Activated B cell treated with CpG ODN at 0.5 μM for 24 hours (primary cell): ENCODE measurements at places on chromosomes 7 and 10. TPM values are rescaled to one million over a fixed set of nuclear protein-coding genes. Genes with fewer than 3 reads are reported as not detected.

DNA sequence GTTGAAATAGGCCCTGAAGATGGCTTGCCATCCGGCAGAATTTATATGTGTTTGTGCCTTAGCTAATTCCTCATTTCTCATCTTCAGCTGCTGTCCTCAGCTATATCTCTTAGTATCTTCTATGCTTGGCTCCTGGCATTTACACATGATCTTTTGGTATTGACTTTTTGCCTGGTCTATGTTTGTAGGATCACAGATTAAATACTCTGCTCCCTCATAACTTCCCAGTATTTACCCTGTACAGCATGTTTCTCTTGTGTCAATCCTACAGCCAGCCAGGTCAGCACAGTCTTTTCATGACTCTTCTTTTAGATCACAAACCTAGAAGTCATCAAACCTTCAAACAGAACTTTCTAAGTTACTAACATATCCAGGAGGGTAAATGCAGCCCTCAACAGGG is 743.8 kb downstream of the MAGI2 start:
- DNase-seq: no peak

ADAM22 gene
- 0.71 and 0.88 TPM in 2 replicates for total RNA-seq

GRCh38 chr10:98555021-98555619 is 108.4 kb upstream of the HPS1 start:
- DNase-seq: no peak

AKR1D1 gene
- total RNA-seq: not detected in 2 replicates

DNAH11 gene
- total RNA-seq: 0.02 TPM in 1 of 2 replicates, not detected in the other

DNA sequence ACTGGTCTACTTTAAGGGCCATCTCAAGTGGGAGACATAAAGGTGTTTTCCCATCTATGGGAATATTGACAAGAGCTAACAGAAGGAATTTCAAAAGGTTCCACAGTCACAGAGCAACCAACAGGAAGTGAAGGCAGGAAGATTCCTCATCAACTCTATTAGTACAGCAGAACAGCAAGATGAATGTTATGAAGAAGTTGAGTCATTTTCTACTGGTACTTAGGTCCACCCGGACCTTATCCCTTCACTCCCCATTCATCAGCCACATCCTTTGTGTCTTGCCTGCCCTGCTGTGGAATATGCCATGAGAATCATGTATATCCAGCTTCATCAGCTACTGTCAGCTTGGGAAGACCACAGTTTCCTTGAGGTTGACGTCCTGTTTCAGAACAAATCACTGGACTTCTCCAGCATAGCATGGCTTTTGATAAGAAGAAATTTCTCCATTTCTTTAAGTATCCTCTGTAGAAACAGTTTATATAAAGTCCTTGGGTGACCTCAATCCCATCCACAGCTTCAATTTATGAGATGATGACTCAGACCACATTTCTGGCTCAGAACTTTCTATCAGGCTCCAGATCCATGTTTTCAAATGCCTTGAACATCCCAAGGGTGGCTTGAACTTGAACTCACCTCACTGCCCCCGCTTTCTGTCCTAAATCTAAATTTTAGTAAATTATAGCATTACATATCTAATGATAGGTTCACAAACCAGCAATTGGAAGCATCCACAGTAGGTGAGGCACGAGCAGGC is 84.9 kb upstream of the AGK start:
- DNase-seq: no peak

GRCh38 chr10:27628621-27629020 is 117.0 kb downstream of the MKX start:
- DNase-seq: no peak

DNA sequence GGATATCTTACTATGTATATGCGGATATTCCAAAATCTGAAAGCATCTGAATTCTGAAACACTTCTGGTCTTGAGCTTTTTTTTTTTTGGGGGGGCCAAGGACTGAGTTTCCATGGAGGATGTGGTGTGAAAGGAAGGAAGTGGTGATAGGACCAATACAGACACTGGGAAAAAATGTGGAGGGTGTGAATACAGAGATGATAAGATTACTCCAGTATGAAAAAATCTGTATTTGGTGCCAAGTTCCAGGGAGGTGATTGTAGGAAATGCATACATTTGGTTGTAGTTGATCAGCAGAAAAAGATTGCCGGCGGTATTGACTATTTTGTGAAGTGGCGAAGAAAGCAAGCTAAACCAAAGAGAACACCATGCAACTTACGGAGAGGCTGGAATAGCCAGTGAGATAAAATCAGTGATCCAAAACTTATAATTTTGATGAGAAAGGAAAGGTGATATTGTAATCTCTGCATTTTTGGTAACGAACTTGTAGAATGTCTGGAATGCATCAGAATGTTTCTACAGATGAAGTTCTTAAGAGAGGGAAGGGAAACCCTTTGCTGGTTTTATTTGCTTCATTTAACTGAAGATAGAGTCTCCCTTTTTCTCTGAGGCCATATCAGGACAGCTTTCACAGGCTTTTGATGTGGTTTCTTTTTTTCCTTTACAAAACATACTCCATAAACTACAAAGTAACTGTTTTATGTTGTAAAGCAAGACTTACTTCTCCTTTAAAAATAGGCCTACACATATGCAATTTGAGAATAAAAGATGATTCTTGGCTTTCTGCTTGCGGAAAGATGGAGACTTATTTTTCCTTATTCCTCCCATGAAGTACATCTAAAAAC is 6.0 kb downstream of the WDR37 start:
- DNase-seq: no peak

CRTAC1 gene
- not detected in 2 replicates for total RNA-seq

- no peak for DNase-seq
These were observed 561.2 kb upstream of the PHF14 start for GRCh38 chr7:10412422-10413019.

- DNase-seq: no peak
These were observed 26.7 kb downstream of the YWHAG start for GRCh38 chr7:76332078-76332477.

RASSF4 gene
- 2.0 and 2.5 TPM in 2 replicates for total RNA-seq

GRCh38 chr7:2886900-2887299 is 42.8 kb upstream of the GNA12 start:
- DNase-seq: no peak

DNA sequence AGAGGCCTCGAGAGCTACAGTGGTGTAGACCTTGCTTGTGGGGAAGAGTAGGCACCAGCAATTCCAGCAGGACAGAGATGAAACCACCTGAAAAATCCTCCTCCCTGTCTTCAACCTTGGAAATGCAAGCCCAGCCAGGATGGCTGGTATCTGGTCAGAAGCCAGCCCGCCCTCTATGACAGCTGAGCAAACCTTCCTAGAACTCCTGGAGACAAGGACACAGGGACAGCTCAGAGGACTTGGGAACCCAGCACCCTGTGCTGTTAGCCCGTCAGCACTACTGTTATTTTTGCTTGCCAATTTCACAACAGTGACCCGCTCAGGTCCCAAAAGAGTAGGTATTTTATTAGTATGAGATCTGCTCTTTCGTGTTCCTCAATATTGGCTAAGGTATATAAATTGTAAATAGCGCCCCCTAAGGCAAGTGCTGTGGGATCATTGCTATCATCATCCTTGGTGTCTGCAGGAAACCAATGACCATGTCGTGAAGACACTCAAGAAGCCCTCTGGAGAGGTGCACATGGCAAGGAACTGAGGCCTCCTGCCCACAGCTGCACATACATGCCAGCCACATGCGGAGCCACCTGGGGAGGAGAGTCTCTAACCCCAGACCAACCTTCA is 156.5 kb upstream of the CHST15 start:
- no peak for DNase-seq

GRCh38 chr10:22365644-22366434 is 20.5 kb downstream of the SPAG6 start:
- DNase-seq: no peak

GRCh38 chr7:20146451-20146850 is 70.7 kb downstream of the MACC1 start:
- no peak for DNase-seq

ZNF679 gene
- not detected in 2 replicates for total RNA-seq

GBX1 gene
- total RNA-seq: not detected in 2 replicates

- no peak for DNase-seq
These were observed 75.7 kb downstream of the CDH23 start for GRCh38 chr10:71472466-71472865.

DNA sequence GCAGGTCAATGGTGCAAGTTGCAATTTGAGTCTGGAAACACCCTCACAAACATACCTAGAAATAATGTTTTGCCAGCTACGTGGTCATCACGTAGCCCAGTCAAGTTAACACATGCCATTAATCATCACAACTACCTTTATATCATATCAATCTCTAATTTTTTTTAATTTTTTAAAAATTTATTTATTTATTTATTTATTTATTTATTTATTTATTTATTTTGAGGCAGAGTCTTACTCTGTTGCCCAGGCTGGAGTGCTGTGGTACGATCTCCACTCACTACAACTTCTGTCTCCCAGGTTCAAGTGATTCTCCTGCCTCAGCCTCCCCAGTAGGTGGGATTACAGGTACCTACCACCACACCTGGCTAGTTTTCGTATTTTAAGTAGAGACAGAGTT is 52.4 kb upstream of the MACROH2A2 start:
- no peak for DNase-seq

GRCh38 chr10:95350219-95350829 is 59.5 kb upstream of the PDLIM1 start:
- DNase-seq: no peak

GRCh38 chr10:121927318-121927840 is 452 bp downstream of the ATE1 start:
- no peak for DNase-seq

DNA sequence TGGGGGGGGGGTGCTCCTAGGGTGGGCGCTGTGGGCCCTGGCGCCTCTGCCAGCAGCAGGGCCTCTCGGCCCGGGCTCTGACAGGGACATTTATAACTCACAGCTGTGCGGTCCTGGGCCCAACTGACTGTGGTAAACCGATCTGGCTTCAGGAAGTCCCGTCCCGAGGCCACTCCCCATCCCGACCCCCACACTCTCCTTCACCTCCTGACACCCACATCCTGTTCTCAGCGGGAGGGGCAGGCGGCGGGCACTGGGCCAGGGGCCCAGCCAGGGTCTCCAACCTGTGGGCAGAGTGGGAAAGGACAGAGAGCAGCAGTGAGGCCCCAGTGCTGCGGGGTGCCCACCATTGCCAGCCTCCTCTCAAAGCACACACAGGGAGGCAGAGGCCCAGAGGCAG is 69.1 kb downstream of the ZMIZ1 start:
- no peak for DNase-seq

DNA sequence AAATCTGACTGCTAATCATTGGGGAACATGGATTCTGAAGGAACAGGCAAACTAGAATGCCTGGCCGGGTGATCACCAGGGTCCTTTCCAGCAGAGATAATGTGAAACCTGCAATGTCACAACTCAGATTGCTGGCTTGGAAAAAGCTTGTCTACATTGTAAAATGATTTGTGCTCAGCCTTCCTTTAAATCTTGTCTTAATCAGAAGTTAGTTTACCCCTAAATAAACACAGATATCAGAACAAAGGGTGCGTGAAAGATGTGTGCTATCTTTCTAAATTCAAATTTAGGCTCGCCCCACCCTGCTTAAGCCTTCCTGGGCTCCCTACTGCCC is 26.3 kb downstream of the COBL start:
- no peak for DNase-seq

DNA sequence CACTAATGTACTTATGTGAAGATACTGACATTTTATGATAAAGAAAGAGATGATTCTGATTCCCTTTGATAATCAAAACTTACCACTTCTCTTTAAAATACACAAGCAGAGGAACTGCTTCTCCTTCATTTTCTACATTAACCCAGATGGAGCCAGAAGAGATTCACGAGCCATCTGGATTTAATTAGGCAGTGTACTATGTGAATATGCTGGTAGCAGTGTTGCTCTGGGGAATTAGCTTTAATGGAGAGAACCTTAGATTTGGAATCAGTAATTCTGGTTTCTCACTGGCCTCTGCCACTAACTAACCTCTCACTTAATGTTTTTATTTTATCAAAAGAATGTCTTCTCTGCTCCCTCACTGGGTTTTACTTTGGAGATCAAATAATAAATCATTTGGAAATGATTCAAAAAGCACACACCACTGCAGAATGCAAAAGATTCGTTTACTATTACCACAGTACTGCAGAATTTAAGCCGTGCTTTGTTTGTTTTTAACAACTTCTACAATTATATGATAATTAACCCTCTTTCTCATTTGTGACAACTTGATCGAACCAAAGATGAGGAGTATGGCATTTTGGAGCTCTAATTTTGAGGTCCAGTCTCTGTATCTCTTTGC is 77.5 kb upstream of the PHYHIPL start:
- DNase-seq: no peak

DNA sequence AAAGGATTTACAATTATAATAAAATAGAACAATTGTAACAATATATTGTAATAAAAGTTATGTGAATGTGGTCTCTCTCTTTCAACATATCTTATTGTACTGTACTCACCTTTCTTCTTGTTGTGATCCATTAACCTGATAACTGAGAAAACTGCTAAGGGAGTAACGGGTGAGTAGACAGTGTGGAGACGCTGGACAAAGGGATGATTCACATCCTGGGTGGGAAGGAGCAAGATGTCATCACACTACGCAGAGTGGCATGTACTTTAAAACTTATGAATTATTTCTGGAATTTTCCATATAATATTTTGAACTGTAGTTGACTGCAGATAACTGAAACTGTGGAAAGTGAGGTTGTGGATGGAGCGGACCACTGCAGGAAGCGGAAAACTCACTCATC is 91.2 kb upstream of the PLPP4 start:
- no peak for DNase-seq

GRCh38 chr7:45052011-45052410 is 36.8 kb downstream of the NACAD start:
- DNase-seq: no peak

DNA sequence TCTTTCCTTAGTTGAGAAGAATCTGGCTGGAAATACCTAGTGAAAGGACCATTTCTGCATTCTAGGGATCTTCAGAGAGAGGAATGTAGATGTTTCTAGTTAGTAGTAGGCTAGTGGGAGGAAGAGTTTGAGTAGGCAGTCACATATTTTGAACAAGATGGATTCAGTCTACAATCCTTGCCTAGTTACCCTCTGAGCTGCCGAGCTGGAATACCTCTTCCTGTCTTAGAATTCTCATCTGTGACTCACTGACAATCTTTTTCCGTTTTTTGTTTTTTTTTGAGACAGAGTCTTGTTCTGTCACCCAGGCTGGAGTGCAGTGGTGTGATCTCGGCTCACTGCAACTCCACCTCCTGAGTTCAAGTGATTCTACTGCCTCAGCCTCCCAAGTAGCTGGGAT is 30.7 kb upstream of the PLPP4 start:
- no peak for DNase-seq

DNA sequence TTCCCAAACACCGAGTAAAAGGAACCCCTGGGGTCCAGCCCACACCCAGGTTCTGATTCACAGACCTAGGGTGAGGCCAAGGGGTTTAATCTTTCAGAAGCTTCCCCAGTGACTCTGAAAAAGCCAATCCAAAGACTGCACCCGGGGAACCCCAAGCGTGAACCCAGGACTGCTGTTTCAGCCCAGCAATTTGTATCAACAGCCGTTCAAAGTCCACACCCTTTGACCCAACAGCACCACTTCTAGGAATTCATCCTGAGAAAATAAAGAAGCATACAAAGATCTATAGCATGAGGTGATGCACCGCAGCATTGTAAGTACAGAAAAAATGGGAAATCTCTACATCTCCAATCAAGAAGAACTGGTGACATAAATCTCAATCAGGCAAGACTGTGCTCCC is 24.4 kb downstream of the DLG5 start:
- no peak for DNase-seq

FAM204A gene
- 70.1 and 71.8 TPM in 2 replicates for total RNA-seq

- DNase-seq: no peak
These were observed 287.0 kb upstream of the CDC14C start for GRCh38 chr7:48637382-48637781.
